ENCODE measurements at places on chromosomes 16 and 17. TPM values are rescaled to one million over a fixed set of nuclear protein-coding genes. Genes with fewer than 3 reads are reported as not detected.

- no peak for DNase-seq
Measured at GRCh38 chr17:44350733-44351226, 5.7 kb downstream of the GRN start.

GRCh38 chr17:39695089-39695474 is 4.8 kb upstream of the ERBB2 start:
- no peak for DNase-seq

GRCh38 chr17:62627219-62627903 is at the start of gene MRC2:
Gene MRC2 (plus strand): TSS chr17:62627670. CDS start chr17:62627803, 133 bp downstream.
- DNase-seq: peak; percentile 68

GRCh38 chr17:41498276-41498675 is 7.1 kb downstream of the KRT13 start:
- no peak for DNase-seq

- no peak for DNase-seq
Measured at GRCh38 chr16:85445064-85445778, 167.9 kb upstream of the GSE1 start.

Gene CLEC19A
- 0.16 TPM for polyA plus RNA-seq

Gene TPPP3
- polyA plus RNA-seq: 55.5 TPM

Gene MYH11
- polyA plus RNA-seq: 8.3 TPM

Gene ENO3
- polyA plus RNA-seq: 35.0 TPM
